GM03348 (cell line): ENCODE measurements at places on chromosomes 5 and 9.

GRCh38 chr9:99166149-99166548 lies 55.6 kb downstream of the ALG2 start:
- DNase-seq, result no peak

GRCh38 chr5:14185326-14186058 lies 42.4 kb downstream of the TRIO start:
- peak; percentile 77 for DNase-seq

DNA sequence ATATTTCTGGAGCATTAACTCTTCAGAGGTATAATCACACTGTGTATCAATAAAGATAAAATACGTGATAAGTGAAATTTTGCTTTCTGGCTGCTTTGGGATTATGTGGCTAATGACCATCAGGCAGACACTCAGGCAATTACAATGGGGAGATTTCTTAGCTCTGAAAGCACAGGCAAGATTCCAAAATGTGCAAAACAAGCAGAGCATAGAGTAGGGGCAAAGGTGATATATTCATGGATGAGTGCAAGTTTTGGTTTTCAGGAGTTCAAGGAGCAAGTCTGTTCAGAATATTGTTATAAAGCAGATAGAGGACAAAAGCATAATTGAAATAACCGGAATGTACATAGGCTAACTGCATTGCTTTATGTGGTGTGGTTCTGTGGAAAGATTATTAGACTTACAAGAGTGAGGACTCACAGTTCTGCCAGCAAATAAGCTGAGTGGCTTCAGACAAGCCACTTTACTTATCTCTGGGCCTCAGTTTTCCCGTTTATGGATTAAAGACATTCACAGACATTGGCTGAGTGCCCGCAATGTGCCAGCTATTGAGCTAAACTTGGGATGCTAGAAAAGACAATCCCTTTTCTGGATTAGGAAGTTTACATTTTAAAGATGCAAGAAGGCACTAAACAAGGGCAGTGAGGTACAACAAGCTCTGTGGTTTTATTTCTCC lies 945.6 kb upstream of the ARRDC3 start:
- no peak for DNase-seq

DNA sequence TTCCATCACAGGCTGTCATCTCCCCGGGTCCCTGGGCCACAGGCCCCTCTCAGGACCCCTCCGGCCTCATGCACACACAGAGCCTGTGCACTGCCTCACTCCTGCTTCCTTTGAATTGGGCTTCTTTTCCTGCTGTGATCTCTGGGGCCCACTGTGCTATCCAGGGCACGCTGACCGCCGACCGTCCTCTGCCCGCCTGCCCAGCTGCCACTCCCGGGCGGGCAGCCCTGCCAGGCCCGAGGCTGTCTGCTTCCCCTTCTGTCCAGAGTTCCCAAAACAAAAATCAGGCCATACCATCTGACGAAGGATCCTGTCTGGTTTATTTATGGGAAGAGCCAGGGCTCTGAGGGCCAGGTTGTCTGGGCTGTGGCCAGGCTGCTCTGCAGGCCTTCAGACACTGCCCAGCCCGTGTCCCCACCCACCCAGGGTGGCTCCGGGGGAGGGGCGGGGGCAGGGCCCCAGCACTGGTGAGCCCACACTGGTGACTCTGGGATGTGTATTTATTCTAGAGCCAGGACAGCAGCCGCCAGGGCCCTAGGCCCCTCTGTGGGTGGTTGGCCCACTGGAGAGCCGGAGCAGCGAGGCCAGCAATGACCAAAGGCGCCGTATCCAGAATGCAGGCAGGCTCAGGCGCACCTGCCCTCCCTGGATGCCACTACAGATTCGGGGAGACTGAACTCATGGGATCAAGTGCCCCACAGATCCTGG lies 57.0 kb downstream of the ADAMTS2 start:
- no peak for DNase-seq

GRCh38 chr5:53023969-53024368 lies 34.8 kb downstream of the ITGA2 start:
- DNase-seq, result peak; percentile 73
